ENCODE measurements at places on chromosomes 16 and 17.

DNA sequence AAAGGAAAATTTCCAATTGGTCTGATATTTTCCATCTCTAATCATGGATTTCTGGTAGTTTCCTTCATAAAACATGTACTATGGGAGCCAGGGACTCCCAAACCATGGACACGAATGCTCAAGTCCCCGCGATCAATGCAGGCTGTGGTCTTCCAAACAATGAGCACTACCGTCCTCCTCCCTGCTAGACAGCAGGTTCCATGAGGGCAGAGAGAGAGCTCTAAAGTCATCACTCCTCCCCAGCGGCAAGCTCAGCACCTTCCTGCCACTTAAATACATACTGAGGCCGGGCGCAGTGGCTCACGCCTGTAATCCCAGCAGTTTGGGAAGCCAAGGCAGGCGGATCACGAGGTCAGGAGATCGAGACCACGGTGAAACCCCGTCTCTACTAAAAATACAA, 31.1 kb downstream of the ARHGAP17 start:
- no peaks in the 10 kb centered on the region for H3K36me3 ChIP-seq
- H3K4me3 ChIP-seq: no peak overlapping the region
- no peak for DNase-seq

DNA sequence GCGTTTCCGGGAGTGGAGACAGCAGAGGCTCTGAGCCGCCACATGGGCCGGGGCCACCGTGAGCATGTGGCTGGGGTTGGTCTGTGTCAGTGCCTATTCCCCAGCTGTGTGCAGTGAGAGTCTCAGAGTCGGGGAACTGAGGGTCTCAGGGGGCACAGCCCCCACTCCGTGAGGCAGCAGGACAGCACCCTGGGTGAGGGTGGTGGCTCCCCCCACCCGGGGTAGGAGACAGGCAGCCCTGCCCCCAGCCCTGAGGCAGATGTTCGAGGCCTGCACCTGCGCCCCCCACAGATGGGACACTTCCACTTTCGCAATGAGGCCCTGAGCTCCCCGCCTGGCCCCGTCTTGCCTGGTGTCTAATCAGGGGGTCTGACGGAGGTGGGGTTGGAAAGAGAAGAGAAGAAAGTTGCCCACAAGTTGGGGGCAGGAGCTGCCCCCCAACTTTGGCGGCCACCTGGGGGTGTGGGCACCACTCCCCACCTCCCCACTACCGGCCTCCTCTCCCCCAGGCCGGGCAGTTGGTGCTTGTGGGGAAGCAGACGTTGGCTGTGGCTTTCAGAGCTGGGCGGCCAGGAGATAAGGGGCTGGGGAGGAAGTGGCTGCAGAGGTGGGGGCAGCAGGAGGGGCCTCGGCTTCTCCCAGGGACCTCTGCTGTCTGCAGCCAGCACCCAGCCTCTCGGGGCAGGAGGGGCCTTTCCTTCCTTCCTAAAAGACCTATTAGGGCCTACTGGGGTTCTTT, 1.8 kb upstream of the CBFA2T3 start:
- no peak overlapping the region for H3K27ac ChIP-seq
- H3K36me3 ChIP-seq: no peaks in the 10 kb centered on the region
- no peaks in the 10 kb centered on the region for H3K4me1 ChIP-seq

GRCh38 chr16:24139282-24139681, 116.9 kb upstream of the CACNG3 start:
- DNase-seq: no peak
- no peaks in the 10 kb centered on the region for H3K27me3 ChIP-seq

DNA sequence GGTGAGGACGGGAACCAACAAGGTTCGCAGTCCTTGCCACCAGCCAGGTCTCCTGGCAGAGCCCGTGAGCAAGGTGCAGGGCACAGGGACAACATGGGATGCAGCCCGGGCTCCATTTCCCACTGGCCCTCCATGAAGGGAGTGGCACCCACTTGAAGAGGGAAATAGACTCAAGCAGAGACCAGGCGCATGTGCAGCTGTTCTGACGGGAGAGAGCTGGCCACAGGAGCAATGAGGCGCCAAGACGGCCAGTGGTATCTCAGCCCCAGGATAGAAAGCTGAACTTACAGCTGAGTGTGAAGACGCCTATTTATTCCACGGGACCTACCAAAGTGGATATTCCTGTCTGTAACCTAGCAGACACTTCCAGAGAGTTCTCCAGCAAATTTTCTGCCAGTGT, 8.2 kb upstream of the FOXJ1 start:
- no peak overlapping the region for H3K27ac ChIP-seq
- no peak overlapping the region for H3K4me3 ChIP-seq
- no peaks in the 10 kb centered on the region for H3K27me3 ChIP-seq

- no peaks in the 10 kb centered on the region for H3K36me3 ChIP-seq
- H3K27ac ChIP-seq: no peak overlapping the region
- no peak overlapping the region for H3K4me3 ChIP-seq
Measured at GRCh38 chr16:25896411-25896810, 204.7 kb downstream of the HS3ST4 start.

- H3K36me3 ChIP-seq: no peaks in the 10 kb centered on the region
- DNase-seq: no peak
- H3K4me1 ChIP-seq: peaks cover 20% of the 10 kb centered on the region
- H3K4me3 ChIP-seq: no peak overlapping the region
Measured at GRCh38 chr16:396605-397004, 394 bp upstream of the NME4 start.

GRCh38 chr16:22661161-22661647, 150.5 kb downstream of the NPIPB5 start:
- H3K27ac ChIP-seq: no peak overlapping the region
- peaks cover 5% of the 10 kb centered on the region for H3K27me3 ChIP-seq
- H3K4me1 ChIP-seq: no peaks in the 10 kb centered on the region
- DNase-seq: no peak
- no peaks in the 10 kb centered on the region for H3K36me3 ChIP-seq

- H3K27me3 ChIP-seq: no peaks in the 10 kb centered on the region
- H3K4me3 ChIP-seq: no peak overlapping the region
- H3K36me3 ChIP-seq: no peaks in the 10 kb centered on the region
- no peak for DNase-seq
- H3K4me1 ChIP-seq: no peaks in the 10 kb centered on the region
- no peak overlapping the region for H3K27ac ChIP-seq
Measured at GRCh38 chr16:65770752-65771151, 595.7 kb upstream of the CDH5 start.

DNA sequence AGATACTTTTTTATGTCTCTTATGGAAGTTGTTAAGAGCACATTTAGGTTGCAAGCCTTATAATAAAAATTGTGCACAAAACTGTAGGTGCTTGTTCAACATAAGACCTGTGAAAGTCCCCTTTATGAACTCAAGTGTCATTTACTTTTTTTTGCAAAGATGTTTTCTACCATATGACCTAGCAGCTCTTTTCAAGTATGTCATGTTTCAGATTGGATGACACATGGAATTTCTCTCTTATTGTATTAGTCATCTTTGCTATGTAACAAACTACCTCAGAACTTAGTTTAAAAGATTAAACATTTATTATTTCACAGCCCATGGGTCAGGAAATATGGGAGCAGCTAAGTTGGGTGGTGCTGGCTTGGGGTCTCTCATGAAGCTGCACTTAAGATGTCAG, 57.9 kb downstream of the PHKB start:
- H3K27ac ChIP-seq: no peak overlapping the region
- no peak for DNase-seq
- no peaks in the 10 kb centered on the region for H3K27me3 ChIP-seq
- H3K4me3 ChIP-seq: no peak overlapping the region

DNA sequence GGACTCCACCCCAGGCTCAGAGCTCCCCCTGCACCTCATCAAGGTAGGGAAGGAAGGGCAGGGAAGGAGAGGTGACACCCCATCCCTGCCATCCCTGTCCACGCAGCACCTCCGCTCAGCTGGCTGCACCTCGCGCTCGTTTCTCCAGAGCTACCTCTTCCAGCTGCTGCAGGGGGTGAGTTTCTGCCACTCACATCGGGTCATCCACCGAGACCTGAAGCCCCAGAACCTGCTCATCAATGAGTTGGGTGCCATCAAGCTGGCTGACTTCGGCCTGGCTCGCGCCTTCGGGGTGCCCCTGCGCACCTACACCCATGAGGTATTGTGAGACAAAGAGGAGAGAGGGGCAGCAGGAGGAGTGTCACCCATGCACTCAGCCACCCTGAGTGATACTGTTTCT, 1.4 kb downstream of the CDK3 start:
- H3K36me3 ChIP-seq: no peaks in the 10 kb centered on the region
- no peak overlapping the region for H3K4me3 ChIP-seq
- H3K27me3 ChIP-seq: no peaks in the 10 kb centered on the region

DNA sequence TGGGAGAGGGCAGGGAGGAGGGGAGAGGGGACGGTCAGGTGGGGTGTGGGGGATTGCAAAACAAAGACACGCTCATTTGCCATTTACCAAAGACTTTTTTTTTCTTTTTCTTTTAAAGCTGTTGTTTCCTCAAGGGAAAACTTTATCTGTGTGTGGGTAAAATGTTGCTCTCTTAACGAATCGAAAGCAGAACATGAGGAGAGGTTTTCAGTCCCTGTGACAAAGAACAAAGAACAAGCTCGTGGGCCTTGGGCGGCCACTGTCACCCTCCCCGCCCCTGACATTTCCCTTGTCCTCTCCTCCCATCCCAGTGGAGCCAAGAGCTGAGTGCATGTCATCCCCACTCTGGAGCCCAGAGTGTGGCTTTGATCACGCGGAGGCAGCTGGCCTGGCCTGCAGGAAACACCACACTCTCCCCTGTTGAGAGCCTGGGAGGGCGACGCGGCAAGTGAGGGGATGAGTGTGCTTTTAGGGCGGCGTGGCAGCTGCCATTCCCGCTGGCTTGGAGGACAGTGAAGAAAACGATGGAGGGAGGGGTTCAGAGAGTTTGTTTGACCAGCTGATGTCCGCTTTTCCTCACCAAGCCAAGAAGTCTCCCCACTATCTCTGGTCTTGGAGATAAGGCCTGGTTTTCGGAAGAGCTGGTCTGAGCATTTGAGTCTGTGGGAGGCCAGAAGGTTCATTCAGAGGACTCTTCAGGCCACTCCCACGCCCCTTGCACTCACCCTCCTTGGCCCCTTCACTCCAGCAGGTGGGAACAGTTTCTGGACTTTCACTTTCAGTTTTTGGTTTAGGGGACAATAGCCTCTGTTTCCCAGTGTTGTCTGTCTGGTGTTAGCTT, 11.4 kb downstream of the CCR7 start:
- H3K4me3 ChIP-seq: no peak overlapping the region
- peaks cover 61% of the 10 kb centered on the region for H3K36me3 ChIP-seq
- H3K27ac ChIP-seq: peak overlapping the region; percentile 64
- H3K4me1 ChIP-seq: peaks cover 99% of the 10 kb centered on the region

GRCh38 chr17:4673169-4673568, 30.8 kb downstream of the PELP1 start:
- DNase-seq: no peak
- no peak overlapping the region for H3K27ac ChIP-seq
- no peak overlapping the region for H3K4me3 ChIP-seq
- peaks cover 59% of the 10 kb centered on the region for H3K36me3 ChIP-seq

DNA sequence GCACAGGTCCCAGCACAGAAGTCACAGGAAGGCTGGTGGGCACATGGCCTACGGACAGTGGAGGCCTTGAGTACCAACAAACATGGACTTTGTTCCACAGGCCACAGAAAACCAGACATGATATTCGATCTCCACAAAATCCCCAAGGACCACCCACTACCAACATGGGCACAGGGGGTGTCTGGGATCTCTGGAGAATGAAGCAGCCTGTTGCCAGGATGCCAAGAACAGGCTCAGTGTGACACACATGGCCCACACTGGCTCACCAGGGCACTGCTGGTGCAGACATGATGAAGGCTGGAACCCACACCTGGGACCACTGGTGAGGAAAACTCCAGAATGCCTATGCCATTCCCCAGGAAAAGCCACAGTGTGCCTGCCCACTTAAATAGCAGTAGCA, 120.2 kb downstream of the C16orf78 start:
- H3K4me1 ChIP-seq: peaks cover 9% of the 10 kb centered on the region
- no peaks in the 10 kb centered on the region for H3K27me3 ChIP-seq
- H3K27ac ChIP-seq: no peak overlapping the region
- DNase-seq: no peak
- no peak overlapping the region for H3K4me3 ChIP-seq

DNA sequence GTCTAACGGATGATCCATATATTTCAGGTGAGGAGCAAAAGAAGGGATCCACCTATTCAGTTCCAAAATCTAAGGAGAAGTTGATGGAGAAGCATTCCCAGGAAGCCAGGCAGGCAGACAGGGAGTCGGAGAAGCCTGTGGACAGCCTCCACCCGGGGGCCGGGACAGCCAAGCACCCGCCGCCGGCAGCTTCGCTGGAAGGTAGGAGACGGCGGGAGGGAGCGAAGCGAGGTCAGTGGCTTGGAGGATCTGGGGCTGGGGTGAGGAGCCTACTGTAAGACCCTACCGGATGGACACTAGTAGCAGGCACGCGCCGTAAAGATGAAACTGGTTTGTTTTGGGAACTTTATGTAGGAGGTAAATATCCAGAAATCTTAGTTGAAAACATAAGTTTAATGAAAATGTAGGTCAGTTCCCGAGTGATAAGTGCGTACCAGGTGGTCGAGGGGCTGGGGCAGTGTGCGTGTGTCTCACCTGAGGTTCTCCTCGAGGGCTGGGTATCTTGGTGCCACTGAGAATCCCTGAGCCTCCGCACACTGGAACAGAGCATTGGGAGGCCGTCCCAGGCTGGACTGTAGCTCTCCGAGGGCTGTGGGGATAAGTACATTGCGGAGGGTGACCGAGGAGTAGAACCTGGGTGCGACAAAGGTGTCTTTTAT, 714 bp downstream of the SPATA33 start:
- no peaks in the 10 kb centered on the region for H3K36me3 ChIP-seq
- no peaks in the 10 kb centered on the region for H3K27me3 ChIP-seq
- peak overlapping the region; percentile 92 for H3K4me3 ChIP-seq
- peak overlapping the region; percentile 93 for H3K27ac ChIP-seq

GRCh38 chr16:20874088-20874581, 26.0 kb downstream of the DCUN1D3 start:
- DNase-seq: no peak
- H3K27ac ChIP-seq: peak overlapping the region; percentile 47
- H3K27me3 ChIP-seq: no peaks in the 10 kb centered on the region
- H3K36me3 ChIP-seq: no peaks in the 10 kb centered on the region

DNA sequence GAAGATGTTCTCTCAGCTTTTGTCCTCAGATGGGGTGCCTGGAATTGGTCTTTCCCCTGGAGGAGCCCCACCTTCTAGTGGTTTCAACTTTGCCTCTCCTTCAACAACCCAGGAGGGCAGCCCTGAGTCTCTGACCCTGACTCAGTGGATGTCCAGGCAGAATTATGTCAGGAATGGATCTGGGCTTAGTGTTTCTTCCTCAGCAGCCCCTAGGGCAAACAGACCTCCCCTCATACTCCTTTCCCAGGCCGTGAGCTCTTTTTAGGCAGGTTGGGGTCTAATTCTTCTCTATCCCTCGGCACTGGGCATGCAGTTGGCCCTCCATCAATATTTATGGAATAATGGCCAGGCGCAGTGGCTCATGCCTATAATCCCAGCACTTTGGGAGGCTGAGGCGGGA, 20.2 kb upstream of the FMNL1 start:
- H3K4me3 ChIP-seq: no peak overlapping the region
- DNase-seq: no peak
- H3K36me3 ChIP-seq: no peaks in the 10 kb centered on the region
